ENCODE measurements at places on chromosomes 2 and 18. TPM values are rescaled to one million over a fixed set of nuclear protein-coding genes. Genes with fewer than 3 reads are reported as not detected.

OXER1 gene
- 1.5 TPM for total RNA-seq

CTAGE1 gene
- total RNA-seq = not detected

TUBB8B gene
- 1.4 TPM for total RNA-seq

AMER3 gene
- 0.18 TPM for total RNA-seq

KRTCAP3 gene
- total RNA-seq = 4.6 TPM

ADD2 gene
- 54.0 TPM for total RNA-seq

TTR gene
- not detected for total RNA-seq

CHCHD5 gene
- 27.4 TPM for total RNA-seq

MAB21L4 gene
- total RNA-seq = not detected

CD207 gene
- total RNA-seq = 0.74 TPM

SOX11 gene
- total RNA-seq = 39.4 TPM

CDKL4 gene
- 0.92 TPM for total RNA-seq

ROCK2 gene
- 52.8 TPM for total RNA-seq

LYPD6B gene
- total RNA-seq = 4.8 TPM

RUFY4 gene
- total RNA-seq = not detected

COL3A1 gene
- total RNA-seq = 0.31 TPM

CYTIP gene
- not detected for total RNA-seq

FOXI3 gene
- 0.69 TPM for total RNA-seq

FBLN7 gene
- 0.36 TPM for total RNA-seq

CNRIP1 gene
- 21.8 TPM for total RNA-seq

POTEJ gene
- not detected for total RNA-seq

SCN7A gene
- total RNA-seq = 6.3 TPM

FHOD3 gene
- total RNA-seq = 0.67 TPM

PROKR1 gene
- 0.38 TPM for total RNA-seq

NPHP1 gene
- total RNA-seq = 5.7 TPM

RGPD4 gene
- total RNA-seq = not detected

TRIM43 gene
- not detected for total RNA-seq

NMUR1 gene
- not detected for total RNA-seq

UGT1A6 gene
- not detected for total RNA-seq

Measured in endothelial cell (in vitro differentiated cells).